Substantia nigra (tissue), 51 donors: ENCODE measurements at places on chromosomes 4 and X.
A peak's percentile ranks its signal among the peaks of the same experiment; 100 is the strongest.

DNA sequence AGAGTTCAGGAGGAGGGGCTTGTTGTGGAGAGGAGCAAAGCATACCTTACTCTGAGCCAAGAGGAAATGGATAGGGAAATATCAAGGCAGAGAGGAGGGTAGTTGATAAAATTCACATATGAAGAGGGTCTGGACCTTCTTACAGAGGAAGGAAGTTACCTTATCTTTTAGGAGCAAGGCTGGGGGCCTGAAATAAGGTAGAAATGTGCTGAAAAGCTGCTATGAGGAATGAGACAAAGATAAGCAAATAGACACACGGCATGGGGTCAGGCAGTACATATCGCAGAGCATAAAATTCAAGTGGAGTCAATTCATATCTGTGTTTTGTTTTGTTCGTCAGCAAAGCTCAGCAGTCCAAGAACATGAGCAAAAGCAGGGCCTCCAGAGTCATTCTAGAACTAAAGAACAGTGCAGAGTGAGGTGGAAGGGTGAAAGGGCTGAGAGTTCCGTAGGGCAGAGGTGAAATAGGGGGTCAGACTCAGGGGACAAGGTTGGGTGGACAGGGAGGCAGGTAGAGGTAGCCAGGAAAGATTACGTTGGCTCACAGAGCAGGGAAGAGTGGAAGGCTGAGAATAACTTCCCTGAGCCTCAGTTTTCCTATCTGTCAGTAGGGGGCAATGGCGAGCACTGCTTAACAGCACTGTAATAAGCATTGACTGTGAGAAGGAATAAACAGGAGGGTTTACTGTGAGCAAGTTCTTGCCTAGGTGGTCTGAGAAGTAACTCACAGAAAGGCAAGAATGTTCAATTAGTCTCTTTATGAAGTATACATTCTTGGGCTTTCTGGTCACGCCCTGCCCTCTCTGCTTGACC is 9.2 kb downstream of the VSIG4 start:
- DNase-seq = no peak

- no peak for DNase-seq
These were observed 46.5 kb downstream of the PHOX2B start for GRCh38 chr4:41701983-41702382.

GRCh38 chrX:147953976-147954375 is 27.2 kb upstream of the FMR1NB start:
- DNase-seq = no peak

- no peak for DNase-seq
These were observed 63.7 kb upstream of the FMR1 start for GRCh38 chrX:147847999-147848398.

- no peak for DNase-seq
These were observed 3.9 kb downstream of the BST1 start for GRCh38 chr4:15706646-15707362.

- no peak for DNase-seq
These were observed 202.9 kb downstream of the CHIC1 start for GRCh38 chrX:73765776-73766430.

DNA sequence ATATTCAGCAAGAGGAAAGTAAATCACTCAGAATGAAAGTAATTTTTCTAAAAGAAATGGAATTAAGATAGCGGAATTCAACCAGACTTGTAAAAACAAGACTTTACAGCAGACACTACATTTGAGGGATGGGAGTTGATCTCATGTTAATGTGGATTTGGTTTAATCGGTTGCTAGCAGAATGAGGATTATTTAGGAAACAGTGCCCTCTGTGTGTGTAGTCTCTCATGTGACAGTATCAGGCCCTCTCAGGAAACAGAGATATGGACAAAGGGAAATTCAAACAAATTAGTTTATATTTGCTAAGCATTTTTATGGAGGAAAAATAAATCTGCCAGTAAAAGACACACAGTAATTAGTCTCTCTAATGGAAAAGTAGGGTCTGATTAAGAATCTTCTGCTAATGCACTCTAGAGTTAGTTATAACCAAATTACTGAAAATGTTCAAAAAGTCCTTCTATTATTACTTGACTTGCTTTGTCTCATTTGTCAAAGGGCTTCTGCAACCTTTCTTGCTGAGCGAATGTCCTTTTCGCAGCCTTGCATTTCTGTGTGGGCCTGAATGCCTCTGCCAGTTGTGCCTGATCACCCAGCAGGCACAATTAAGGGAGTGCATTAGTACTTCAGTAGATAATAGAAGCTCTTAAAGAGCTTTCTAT is 1282.3 kb upstream of the TENM3 start:
- DNase-seq = peak; percentile 10

- no peak for DNase-seq
These were observed 28.6 kb upstream of the INPP4B start for GRCh38 chr4:142874684-142875083.
